ENCODE measurements at places on chromosomes 1 and 21. TPM values are rescaled to one million over a fixed set of nuclear protein-coding genes. Genes with fewer than 3 reads are reported as not detected.

DNA sequence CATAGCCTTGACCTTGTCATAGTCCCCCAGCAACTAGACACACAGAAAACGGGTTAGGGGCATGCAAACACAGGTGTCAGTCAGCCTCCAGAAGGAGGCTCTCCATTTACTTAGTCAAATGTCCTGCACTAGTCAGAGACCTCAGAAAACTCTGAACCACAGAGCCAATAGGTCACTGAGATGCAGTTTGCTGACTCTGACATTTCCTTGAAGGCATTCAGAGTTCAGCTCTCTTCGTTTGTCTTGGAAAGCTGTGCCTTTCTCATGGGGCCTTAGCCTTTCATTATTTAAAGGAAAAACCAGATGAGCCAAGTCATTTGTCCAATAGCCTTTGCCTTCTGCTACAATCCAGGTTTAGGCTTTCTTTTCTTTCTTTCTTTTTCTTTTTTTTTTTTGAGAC lies 3.5 kb downstream of the OLFML2B start:
- DNase-seq: no peak

GRCh38 chr1:98417820-98418219 lies 243.7 kb upstream of the SNX7 start:
- no peak for DNase-seq

DNA sequence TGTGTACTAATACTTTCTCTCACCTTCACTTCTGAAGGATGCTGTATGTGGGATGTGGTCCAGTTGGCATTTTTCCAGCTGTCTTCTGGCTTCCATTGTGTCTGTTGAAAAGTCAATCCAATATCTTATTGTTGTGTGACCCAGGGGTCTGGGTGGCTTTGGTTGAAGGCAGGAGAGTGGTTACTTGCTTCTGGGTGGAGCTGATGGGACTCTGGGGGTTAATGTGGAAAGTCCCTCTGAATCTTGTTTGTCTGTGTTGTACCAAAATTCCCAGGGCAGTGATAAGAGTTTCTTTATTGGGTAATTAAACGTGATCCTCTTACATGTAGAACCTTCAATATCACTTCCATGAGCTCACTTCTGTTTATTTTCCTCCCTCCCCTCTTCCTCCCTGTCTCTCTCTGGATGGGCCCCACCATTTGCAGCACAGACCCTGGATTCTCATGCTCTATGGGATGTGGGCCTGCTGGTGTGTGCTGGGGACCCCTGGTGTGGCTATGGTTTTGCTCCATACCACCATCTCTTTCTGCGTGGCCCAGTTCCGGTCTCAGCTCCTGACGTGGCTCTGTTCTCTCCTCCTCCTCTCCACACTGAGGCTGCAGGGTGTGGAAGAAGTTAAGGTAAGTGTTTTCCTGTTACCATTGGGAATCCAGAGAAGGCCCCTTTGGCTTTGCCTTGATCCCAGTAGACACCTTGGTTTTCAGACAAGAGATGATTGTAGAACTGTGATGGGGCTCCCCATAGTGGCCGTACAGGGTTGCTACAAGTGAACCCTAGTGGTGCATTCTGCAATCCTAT lies 71.5 kb downstream of the HHAT start:
- DNase-seq: no peak

GRCh38 chr1:59150577-59151386 lies 146.1 kb upstream of the FGGY start:
- DNase-seq: peak; percentile 87

DNA sequence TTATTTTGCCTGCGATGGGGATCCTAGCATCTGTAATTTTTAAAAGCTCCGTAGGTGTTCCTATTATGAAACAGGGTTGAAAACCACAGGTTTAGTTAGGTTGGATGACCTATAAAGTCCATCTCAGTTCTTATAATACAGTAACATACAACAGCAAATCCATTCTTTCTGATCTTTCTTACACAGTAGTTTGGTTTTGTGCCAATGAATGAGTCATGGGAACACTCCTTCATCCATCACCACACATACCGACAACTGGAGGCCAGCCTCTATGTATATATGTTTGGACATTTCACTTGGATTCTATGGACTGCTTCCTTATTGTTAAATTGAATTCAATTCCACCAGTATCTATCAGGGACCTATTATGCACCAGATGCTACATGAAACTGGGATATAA lies 118.4 kb upstream of the L1TD1 start:
- no peak for DNase-seq

DNA sequence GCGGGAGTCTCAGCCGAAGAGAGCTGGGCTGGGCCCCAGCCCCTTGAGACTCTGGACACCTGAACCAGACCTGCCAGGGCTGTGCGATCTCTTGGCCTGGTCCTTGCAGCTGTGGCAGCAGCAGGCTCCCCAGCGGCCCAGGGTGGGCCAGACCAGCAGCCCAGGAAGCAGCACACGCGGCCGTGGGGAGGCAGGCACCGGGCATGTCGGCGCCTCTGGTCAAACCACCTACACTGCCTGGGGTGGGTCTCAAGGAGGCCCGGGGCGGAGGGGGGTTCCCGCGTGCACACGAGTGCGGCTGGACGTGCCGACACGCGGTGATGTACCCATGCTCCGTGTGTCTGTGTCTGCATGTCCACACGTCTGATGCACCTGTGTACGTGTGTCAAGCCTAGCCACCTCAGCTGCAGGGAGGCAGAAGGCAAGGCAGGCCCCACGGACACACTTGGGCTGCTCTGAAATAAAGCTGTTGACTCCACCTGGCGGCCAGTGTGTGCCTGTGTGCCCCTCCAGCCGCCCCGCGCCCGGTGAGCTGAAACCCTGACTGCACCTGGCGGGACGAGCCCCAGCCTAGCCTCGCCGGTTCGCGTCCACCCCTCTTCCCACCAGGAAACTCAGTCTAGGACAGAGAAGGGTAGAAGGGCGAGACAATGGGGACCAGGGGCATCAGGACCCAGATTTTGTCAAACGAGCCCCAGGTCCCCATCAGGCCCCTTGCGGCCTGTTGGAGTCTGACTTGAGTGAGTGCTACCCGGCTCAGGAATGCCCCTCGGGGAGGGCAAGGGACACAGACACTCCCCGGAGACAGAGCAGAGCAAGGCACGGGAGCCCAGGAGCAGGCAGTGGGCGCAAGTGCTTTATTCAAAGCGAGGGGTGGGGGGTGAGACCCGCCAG lies 11.6 kb downstream of the SCNN1D start:
- DNase-seq: peak; percentile 58

Gene ITGB3BP
- 3.3 TPM for total RNA-seq

GRCh38 chr1:161943737-161944136 lies 79.9 kb downstream of the OLFML2B start:
- DNase-seq: no peak

Measured in psoas muscle (tissue), 8 donors.